RPMI7951 (cell line): ENCODE measurements at places on chromosomes 4 and X. TPM values are rescaled to one million over a fixed set of nuclear protein-coding genes. Genes with fewer than 3 reads are reported as not detected.

DNA sequence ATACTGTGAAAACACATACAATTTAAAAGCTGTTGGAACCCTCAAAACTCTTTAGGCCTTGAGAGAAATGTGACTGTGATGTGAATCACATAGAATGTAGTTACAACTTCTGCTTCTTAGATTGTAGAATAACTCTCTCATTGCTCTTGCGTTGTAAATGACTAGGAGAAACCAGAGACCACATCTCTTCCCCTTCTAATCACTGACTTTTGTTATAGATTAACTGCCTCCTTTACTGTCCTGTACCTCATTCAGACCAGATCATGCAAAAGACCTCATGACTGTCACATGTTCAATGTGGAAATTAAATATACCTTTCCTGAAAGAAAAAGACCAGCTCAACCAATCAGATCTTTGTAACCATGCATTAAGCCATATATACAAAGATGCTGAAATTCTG is 43.2 kb upstream of the NEIL3 start:
- DNase-seq, result no peak

GRCh38 chrX:2500803-2501558 is at the start of the genes DHRSX and ZBED1:
TSS of gene DHRSX (minus strand) at chrX:2500976. CDS start at chrX:2500925, 51 bp downstream.
TSS of gene ZBED1 (minus strand) at chrX:2500976. CDS start at chrX:2490719, 10,257 bp downstream.
- DNase-seq, result no peak

DNA sequence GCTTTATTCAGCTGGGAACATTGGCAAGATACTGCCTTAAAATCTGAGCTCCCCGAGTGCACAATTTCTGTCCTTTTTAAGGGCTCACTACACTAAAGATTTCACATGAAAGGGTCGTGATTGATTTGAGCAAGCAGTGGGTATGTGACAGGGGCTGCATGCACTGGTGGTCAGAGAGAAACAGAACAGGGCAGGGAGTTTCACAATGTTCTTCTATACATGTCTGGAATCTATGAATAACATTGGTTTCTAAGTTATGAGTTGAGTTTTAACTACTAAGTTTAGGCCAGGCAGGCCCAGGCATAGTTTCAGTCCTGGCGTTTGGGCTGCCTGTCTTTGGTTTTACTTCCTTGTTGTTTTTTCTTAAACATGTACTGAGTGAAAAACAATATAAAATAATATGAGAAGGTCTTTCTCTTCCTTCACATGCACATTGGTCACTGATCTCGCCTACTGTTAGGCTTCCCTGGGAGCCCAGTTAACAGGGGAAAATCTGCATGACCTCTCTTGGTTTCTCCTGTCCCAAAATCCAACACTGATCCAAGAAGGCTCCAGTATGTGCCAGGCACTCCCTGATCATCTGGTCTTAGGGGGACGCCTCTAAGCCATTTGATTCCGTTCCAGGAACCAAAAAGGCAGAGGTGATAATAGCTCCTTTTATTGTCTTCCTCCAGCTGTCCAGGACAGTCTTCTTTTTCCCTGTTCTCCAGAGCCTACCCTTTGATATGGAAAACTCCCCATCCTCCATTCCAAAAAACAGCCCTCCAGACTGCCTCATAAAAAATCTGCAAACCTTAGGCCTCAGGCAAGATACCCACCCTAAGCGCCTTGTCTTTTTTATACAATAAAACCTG is at the start of gene UGT2B17:
Gene UGT2B17, minus strand, starts transcription at position 51 of the 854 bp plus-strand sequence. CDS start 7,838 bp downstream, outside the sequence.
- no peak for DNase-seq

DNA sequence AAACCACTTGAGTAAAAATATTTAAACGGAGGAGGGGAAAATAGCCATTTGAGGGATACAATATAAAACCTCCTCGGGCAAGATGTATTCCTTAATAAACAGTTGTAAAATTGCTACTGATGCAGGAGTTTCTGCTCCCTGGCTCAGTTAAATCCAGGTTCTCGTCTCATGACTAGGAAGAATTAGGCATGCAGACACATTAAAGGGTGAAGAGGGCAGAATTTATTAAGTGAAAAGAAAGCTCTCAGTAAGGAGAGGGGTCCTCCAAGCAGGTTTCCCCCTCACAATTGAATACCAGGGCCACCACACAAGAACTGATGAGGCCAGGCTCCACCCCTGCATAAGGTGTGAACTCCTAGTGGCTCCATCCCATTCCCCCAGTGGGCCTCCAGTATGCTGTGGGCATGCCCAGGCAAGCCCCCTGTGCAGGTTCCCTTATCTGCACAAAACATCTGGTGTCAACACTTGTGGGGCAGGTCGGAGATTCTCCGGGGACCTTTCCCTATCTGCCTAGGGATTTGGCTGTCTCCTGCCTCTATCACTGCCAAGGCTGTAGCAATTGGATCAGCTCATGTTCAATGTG is 80.4 kb downstream of the HS6ST2 start:
- no peak for DNase-seq

Gene HSD17B13
- total RNA-seq, result 0.49 TPM in 1 of 2 replicates, not detected in the other

Gene KIT
- total RNA-seq, result 0.20 and 0.48 TPM in 2 replicates

DNA sequence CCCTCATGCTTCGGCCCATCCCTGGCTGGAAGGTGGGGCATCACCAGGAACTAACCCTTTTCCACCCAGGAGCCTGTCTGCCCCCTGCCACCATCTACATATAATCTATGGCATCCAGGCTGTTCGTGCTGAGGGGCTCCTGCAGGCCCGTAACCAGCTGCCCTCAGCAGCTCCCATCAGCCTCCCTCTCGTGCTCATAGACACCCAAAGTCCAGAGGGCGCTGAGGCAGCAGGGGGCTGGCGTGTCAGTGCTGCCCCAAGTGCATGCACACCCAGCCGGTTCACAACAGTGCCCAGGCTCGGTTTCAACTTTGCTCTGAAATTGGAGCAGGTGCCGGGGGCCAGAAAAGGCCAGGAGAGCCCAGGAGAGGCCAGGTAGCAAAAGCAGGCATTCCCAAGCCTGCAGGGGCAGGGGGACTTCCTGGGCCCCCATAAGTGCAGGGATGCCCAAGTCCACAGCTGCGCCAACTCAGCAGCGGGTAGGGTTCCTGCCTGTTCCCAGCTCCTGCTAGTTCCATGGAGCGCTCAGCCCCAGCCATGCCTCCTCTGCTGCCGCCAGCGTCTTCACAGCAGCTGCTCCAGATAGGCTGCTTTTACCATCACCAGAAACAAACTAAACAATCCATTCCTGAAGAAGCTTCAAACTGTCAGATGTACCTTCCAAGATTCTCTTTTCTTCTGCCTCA is 558.2 kb upstream of the GNPDA2 start:
- DNase-seq, result no peak

Gene HELT
- total RNA-seq, result not detected in 2 replicates

Gene FGF2
- 3.3 and 4.1 TPM in 2 replicates for total RNA-seq

Gene RS1
- total RNA-seq, result not detected in 2 replicates

GRCh38 chr4:27360790-27361267 is 500.2 kb downstream of the STIM2 start:
- no peak for DNase-seq

- DNase-seq, result peak; percentile 49
Observed at GRCh38 chr4:117357437-117357836, 272.1 kb upstream of the TRAM1L1 start.

Gene CSAG2
- 1.1 and 3.4 TPM in 2 replicates for total RNA-seq

GRCh38 chrX:38225093-38225492 is 4.4 kb upstream of the SRPX start:
- peak; percentile 31 for DNase-seq

DNA sequence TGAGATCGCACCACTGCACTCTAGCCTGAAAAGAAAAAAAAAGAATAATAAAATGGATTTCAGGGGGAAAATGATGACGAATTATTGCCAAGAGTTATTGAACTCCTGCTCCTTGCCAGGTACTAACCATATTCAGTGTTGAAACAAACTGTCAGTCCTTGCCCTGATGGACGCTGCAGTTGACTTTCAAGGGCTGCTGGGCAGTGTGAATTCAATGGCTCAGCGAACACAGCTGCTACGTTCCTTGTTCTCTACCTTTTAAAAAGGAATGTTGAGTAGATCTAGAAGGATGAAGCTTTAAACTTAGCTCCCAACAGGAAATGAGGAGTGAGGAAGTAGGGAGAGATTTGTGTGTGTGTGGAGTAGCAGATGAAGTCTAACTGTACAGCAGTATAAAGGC is 2.7 kb downstream of the LIMCH1 start:
- no peak for DNase-seq

DNA sequence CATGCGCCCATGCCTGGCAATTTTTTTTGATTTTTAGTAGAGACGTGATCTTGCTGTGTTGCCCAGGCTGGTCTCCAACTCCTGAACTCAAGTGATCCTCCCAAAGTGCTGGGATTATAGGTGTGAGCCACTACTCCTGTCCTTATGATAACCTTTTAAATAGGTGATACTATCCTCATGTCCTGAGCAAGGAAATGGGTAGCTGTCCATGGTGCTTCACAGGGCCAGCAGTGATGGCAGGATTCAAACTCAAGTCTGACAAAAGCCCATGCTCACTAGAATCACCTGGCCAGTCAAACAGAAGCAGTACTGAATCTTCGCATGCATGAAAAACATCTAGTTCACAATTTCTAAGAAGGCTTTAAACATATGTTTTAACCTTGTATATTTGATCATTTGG is 235.1 kb downstream of the NR3C2 start:
- DNase-seq, result no peak

DNA sequence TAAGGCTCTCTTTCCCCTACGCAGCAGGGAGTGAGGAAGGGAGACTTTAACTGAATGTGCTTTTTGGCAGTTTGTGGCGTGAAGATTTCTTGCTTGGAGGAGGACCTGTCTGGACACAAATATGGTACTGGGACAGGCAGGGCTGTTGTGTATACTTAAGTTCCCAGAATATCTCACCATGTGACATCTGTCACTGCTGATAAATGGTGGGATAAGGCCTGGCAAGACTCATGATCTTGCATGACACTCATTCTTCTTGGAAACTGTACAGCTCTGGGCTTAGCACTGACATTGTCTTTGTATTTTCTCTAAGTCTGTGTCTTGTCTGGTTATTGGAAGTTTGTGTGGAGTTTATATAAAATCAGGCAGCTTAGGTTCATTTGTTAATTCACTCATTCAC is 93.1 kb downstream of the STK32B start:
- no peak for DNase-seq

Gene CHRDL1
- total RNA-seq, result 35.4 and 35.6 TPM in 2 replicates

- no peak for DNase-seq
Observed at GRCh38 chr4:138576684-138577083, 334.5 kb upstream of the SLC7A11 start.

GRCh38 chrX:17154001-17154400 is 207.5 kb downstream of the REPS2 start:
- peak; percentile 1 for DNase-seq

GRCh38 chrX:1435241-1435895 is 17.3 kb downstream of the ASMTL start:
- no peak for DNase-seq

- DNase-seq, result peak; percentile 51
Observed at GRCh38 chrX:68842781-68843581, 14.2 kb downstream of the EFNB1 start.

GRCh38 chrX:63283348-63283747 is 67.8 kb downstream of the SPIN4 start:
- peak; percentile 43 for DNase-seq

DNA sequence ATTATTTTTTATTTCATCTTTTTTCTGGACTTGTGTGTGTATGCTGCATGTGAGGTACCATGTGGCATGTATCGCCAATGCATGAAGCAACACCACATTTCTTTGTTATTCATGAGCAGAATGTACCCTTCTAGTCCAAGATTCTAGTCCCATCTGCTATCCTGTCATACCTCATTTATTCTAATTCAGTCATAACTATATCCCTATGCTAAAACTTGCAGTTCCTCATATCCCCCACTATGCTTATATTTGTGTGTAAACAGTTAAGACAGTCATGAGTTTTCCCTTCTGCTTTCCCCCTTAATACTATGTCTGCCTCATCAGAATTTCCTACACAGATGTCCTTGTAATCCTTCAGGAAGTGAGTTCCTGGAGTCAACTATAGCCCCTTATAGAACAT is 19.7 kb downstream of the OCRL start:
- no peak for DNase-seq

GRCh38 chr4:151144329-151145072 is 45.1 kb downstream of the RPS3A start:
- DNase-seq, result no peak

Gene NWD2
- not detected in 2 replicates for total RNA-seq

Gene CWH43
- total RNA-seq, result not detected in 2 replicates

Gene DIPK2B
- not detected in 2 replicates for total RNA-seq

DNA sequence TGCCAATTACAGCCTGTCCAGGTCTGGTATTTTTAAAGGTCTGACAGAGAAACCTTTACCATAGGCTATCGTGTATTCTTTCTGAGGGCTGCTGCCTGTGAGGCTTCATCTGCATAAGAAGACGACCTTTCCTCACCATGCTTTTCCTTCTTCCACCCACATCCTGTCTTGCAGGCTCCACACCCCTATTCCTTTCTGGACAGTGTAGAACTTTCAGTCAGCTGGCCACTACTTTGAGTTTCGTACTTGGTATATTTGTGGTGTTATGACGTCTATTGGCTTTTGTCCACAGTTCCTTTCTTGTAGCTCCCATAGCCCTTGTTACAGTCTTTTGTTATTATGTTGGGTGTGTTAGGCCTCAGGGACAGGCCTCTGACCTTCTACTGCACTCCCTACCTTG is 311.4 kb downstream of the RAPGEF2 start:
- no peak for DNase-seq

- no peak for DNase-seq
Observed at GRCh38 chrX:111914398-111915090, 38.6 kb downstream of the TRPC5OS start.

Gene ASB11
- not detected in 2 replicates for total RNA-seq

GRCh38 chr4:40395908-40396793 is 61.0 kb downstream of the CHRNA9 start:
- DNase-seq, result no peak

Gene NLGN4X
- total RNA-seq, result under 0.01 TPM in 1 of 2 replicates, not detected in the other

DNA sequence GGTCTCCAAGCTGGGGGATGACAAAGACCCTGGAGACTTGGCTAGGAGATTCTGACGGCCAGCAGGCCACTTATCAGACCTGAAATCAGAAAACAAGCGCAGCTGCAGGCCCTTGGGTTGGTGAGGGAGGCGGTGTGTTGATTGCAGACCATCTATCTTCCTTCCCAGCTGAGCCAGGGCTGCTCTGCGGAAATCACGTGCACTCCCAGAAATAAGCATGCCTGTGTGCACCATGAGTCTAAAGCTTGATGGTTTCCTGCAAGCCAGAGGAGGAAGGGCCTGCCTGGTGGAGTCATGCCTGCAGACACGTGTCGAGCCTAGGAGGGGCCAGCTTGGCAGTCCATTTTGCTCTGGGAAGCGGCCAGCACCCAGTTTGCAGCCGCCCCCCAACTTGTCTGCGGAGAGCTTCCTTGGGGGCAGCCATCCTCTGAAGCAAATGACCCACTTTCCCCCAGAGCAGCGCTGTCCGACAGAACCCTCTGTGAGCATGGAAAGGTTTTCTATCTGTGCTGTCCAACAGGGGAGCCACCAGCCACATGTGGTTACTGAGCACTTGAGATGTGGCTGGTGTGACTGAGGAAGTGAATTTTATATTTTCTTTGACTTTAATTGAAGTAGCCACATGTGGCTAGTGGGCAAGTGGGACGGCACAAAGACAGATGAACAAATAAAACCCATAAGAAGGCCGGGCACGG is 175.7 kb upstream of the BCOR start:
- DNase-seq, result peak; percentile 83
